ENCODE measurements at places on chromosomes 5 and 9.
A peak's percentile ranks its signal among the peaks of the same experiment; 100 is the strongest.

- no peak for DNase-seq
These were observed 20.3 kb upstream of the ARRDC3 start for GRCh38 chr5:91403438-91403837.

DNA sequence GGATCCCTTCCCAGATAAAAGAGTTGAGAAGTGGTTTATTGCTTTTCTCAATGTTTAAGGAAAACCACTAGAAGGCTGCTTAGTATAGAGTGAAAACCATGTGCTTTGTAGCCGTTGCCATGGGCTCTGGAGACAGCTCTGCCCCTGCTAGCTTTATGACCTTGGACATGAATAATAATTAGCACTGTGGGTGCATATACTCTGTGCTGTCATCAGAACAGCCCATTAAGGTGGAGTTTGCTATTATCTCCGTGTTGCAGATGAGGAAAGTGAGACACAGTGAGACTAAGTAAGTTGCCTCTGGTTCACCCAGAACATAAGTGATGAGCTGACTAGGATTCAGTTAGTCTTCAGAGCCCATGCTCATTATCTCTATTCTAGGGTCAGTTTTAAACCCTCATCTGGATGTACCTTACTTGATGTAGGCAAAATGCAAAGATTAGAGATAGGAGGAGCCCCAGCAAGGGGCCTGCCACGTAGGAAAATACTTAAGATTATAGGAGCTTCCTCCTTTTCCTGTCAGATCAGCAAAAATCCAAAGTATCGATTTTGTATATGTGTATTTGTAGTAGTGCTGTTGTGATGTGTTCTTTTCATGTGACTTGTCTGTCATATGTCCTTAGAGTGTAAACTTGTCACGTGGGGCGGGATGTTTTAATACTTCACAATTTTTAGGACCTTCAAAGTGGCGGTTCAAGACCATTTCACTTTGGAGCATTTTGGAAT, 102.5 kb downstream of the TLE4 start:
- DNase-seq = no peak

DNA sequence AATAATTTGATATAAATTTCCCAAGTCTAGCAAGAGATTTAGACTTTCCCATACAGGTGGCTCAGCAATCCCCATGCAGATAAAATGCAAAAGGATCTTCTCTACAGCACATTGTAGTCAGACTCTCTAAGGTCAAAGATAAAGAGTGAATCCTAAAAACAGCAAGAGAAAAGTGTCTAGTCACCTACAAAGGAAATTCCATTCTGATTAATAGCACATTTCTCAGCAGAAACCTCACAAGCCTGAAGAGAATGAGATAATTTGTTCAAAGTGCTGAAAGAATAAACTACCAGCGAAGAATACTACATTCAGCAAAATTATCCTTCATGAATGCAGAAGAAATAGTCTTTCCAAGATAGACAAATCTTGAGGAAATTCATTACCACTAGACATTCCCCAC, 493.3 kb downstream of the PRELID2 start:
- DNase-seq = no peak

- no peak for DNase-seq
These were observed 6.7 kb upstream of the HAVCR2 start for GRCh38 chr5:157115502-157115901.

- peak; percentile 38 for DNase-seq
These were observed 61.8 kb downstream of the PRKACG start for GRCh38 chr9:68951879-68952659.

DNA sequence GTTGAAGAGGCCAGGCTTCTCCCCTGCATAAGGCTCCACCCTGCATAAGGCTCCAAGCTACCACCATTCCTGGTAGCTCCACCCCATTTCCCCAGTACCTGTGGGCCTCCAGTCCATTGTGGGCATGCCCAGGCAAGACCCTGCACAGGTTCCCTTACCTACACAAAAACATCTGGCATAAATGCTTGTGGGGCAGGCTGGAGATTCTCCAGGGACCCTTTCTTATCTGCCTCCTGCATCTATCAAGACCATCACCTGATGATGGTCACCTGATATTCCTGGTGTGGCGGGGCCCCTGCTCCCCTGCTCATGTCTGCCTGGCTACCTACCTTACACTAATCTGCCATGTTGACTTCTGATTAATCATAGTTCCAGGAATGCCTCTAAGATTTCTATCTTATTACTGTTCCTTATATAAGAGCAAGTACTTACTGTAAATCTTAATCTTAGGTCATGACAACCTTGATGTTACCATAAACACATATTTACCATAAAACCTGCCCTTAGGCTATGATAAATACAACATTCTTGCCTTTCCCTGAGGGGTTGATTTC, 41.0 kb downstream of the FGD3 start:
- DNase-seq = no peak

DNA sequence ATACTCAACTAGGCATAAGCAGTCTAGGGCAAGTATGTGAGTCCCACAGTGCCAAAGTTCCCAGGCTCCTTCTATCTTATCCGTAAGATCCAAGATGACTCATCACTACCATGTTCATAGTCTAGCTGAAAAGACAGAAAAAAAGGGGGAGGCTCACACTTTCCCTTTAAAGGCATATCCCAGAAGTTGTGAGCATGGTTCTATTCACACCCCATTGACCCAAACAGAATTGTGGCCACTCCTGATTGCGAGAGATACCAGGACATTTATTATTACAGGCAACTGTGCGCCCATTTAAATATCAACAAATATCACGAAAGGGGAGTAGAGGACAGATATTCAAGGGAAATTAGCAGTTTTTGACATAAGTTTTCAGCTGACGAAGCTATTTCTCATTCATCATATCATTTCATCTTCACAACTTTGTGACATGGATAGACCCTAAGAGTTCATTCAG, 8.1 kb upstream of the PFDN1 start:
- no peak for DNase-seq

GRCh38 chr9:137077010-137077747, at the start of gene UAP1L1:
Gene UAP1L1 (plus strand): TSS chr9:137077517. CDS start chr9:137077533, 16 bp downstream.
- peak; percentile 51 for DNase-seq

- peak; percentile 11 for DNase-seq
These were observed 13.9 kb downstream of the SLC36A1 start for GRCh38 chr5:151461312-151461711.

GRCh38 chr5:34919077-34919476, 3.6 kb downstream of the BRIX1 start:
- no peak for DNase-seq

DNA sequence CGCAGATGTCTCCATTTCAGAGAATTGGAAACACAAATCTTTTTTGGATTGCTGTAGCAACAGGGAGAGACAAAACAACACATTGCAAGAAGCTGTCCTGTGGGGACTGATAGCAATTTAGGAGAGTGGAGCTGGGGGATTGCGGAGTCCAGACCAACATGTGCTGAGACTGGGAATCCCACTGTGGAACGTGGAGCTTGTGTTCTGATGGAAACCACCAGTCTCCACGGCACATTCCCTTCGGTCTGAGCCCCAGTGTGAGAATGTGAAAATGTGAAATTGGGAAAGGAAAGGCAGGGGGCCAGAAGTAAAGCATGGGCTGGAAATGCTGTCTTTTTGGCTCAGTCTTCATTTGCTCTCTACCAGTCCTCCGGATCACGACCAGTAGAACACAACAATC, 348.8 kb upstream of the TNC start:
- DNase-seq = no peak

- DNase-seq = no peak
These were observed 280.7 kb downstream of the RFX3 start for GRCh38 chr9:3244963-3245653.

DNA sequence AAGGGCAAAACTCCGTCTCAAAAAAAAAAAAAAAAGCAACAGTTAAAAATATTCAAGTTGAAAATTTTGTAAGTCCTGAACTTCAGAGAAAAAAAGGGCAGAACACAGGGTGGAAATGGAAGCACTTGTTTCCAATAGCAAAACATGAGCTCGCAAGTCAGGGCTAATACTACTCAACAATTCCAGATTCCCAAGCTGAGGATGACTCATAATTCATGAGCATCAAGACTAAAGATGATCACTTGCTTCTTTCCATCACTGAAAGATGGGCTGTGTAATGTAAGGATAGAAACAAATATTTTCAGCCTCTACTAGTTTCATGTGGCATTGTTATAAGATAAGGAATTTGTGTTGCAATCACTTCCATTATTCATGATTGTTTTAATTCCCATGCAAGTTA, 33.5 kb upstream of the FST start:
- DNase-seq = no peak

GRCh38 chr5:8528106-8528505, 659.2 kb downstream of the MTRR start:
- DNase-seq = no peak

- no peak for DNase-seq
These were observed 59.8 kb upstream of the ABCA1 start for GRCh38 chr9:104987743-104988142.

DNA sequence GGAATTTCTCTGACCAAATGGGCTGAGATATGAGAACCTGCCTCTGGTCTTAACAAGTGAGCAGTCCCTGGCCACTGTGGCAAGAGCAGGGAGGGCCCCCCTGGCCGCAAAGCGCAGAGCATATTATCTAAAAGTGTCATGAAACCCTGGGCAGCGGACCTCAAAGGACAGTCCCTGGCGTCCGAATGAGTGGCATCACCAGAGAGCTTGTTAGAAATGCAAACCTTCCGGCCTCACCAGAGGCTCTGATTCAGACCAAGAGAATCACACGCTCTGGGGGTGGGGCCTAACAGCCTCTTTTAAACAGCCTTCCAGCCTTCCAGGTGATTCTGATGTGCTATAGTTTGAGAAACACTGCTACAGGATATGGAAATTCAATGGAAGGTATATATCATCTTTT, 10.9 kb downstream of the PTPN3 start:
- no peak for DNase-seq

DNA sequence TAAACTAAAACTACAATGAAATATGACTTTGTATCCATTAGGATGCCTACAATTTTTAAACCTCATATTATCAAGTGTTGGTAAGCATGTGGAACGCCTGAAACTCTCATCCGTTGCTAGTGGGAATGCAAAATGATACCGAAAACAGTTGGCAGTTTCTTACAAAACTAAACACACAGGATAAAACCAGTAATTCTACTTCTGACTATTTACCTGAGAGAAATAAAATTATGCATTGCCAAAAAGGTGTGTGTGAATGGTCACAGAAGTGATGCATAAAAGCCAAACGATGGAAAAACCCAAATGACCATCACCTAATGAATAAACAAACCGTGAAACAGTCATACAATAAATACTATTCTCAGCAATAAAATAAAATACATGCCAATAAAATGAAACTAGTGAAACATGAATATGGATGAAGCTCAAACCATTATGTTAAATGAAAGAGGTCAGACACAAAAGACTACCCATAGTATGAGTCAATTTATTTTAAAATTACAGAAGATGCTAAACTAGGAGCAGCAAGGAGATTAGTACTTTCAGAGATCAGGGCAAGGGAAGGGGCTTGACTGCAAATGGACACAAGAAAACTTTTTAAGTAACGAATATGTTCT, 13.4 kb downstream of the AUH start:
- peak; percentile 25 for DNase-seq

GRCh38 chr9:9399982-9400381, 1212.8 kb downstream of the PTPRD start:
- no peak for DNase-seq

DNA sequence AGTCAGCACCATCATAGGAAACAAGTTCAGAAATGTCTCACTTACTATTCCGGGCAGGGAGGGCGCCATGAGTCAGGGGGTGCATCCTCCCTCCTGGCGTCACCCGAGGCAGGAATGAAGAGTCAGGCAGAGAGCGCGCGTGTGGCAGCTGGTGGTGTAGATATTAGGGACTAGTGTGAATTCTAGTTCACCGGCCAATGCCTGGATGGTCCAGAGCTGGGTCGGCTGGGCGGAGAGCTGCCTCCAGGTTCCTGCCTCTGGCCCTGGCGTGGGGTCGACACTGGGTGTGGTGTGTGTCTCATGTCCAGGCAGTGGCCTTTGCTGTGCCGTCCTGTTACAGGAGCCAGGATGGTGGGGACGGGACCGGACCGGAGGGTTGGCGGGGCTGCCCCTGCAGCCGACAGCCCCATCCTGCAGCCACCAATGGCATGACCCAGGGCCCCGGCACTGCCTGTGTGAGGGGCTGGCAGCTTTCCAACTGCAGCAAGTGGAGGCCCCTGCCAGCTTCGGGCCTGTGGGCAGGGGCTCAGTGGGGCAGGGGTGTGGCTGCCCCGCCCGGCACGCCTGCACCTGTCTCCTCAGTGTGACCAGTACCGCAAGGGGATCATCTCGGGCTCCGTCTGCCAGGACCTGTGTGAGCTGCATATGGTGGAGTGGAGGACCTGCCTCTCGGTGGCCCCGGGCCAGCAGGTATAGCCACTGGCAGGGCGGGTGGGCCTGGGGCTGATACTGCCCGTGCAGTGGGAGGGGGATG, 9.1 kb downstream of the DIPK1B start:
- no peak for DNase-seq

DNA sequence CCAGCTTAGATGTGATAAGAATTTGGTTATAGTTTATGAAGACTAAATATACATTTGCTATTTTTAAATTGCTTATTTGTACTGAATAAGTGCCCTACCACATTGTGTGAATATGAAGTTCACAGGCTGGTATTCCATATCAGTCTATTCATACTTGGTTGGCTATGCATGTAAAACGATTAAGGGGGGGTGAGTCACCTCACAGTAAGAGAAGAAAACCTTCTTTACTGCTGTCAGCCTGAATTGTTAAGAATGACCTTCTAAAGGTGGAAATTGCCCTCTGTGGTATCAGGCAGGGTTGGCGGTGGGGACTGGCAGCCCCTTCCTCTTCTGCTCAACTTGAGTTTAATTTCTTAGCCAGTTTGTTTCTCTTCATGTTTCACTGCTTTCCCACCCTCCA, 127.0 kb upstream of the RPS23 start:
- no peak for DNase-seq

DNA sequence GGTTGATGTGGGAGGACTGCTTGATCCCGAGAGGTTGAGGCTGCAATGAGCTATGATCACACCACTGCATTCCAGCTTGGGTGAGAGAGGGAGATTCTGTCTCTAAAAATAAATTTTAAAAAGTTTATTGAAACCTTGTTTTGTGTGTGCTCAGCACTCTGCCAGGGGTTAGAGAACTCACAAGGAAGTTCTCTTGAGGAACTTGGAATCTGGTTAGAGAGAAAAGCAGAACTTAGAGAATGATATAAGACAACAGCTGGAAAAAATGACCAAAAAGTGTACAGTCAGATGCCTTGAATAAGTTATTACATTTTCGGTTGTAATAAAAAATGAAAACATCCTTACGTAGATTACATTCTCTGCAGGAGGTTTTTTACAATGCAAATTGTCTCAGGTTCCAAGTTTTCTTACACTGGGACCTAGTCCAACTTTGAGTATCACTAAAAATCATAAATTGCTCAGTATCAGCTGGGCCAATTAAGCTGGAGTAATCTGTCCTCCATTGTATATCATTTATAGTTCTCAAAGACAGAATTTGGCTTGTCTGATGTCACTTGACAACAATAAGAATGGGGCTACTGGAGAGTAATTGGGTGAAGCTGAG, 21.7 kb upstream of the TENT2 start:
- no peak for DNase-seq

- DNase-seq = no peak
These were observed 1.6 kb upstream of the LMAN2 start for GRCh38 chr5:177353093-177353492.

DNA sequence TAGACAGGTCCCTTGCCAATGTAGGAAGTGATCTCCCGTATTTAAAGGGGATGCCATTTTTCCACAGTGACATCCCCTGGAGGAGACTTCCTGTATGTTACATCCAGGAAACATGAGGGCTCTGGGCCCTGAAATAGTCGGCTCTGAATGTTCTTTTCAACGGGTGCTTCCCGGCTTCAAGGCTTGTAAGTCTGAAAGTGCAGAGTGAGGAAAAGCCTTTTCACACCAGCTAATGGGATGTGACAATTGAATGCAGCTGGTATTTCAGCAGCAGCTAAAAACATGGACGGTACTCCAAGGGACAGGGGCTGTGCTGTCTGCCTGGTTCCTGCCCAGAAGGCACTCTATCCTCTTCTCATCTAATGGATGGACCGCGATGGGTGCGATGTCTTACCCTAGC, 1.4 kb downstream of the IL9 start:
- DNase-seq = no peak
